ENCODE measurements at places on chromosomes 13 and 19.

- DNase-seq, result no peak
These were observed 14.4 kb downstream of the IL17D start for GRCh38 chr13:20717581-20718542.

- no peak for DNase-seq
These were observed 43.2 kb upstream of the RANBP3 start for GRCh38 chr19:6020972-6021805.

DNA sequence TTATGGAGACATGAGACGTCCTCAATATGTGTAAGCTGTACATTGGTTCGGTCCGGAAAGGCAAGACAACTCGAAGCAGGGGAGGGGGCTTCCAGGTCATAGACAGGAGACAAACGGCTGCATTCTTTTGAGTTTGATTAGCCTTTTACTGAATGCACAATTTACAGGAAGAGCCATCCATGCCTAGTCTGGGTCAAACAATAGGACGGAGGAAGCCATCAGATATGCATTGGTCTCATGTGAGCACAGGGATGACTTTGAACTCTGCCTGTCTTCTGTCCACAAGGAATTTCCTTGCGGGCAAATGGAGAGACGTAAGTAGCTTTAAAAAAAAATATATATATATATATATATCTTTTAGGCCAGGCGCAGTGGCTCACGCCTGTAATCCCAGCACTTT is 1.9 kb upstream of the CCNP start:
- no peak for DNase-seq

DNA sequence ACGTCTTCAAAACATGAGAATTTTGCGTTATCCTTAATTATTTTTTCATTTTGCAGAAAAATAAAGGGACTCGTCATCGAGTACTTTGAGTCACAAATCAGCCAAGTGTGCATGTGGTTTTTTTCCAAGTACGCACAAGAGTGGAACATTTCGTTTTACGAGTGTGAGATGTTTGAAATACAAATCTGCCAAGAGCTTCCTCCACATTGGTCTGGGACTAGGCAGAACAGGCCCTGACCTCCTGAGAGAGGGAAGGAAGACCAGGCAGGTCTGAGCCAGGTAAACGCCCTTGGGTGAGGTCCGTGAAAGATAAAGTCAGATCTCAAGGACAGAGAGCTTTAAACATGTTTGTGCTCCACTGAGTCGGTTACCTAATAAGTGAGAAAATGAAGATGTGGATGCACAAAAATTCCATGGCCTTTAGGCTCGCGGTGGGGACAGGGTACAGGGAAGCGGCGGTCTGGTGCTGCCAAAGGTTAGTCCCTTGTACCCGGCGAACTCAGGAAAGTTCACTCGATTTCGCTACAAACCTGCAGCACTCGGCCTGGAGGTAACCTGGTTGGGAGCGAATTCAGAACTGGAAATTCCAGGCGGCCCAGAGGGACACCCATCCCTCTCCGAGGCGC is 473 bp upstream of the ITM2B start:
- DNase-seq, result no peak

GRCh38 chr19:56617531-56617930 is 22.4 kb downstream of the ZNF71 start:
- DNase-seq, result no peak

DNA sequence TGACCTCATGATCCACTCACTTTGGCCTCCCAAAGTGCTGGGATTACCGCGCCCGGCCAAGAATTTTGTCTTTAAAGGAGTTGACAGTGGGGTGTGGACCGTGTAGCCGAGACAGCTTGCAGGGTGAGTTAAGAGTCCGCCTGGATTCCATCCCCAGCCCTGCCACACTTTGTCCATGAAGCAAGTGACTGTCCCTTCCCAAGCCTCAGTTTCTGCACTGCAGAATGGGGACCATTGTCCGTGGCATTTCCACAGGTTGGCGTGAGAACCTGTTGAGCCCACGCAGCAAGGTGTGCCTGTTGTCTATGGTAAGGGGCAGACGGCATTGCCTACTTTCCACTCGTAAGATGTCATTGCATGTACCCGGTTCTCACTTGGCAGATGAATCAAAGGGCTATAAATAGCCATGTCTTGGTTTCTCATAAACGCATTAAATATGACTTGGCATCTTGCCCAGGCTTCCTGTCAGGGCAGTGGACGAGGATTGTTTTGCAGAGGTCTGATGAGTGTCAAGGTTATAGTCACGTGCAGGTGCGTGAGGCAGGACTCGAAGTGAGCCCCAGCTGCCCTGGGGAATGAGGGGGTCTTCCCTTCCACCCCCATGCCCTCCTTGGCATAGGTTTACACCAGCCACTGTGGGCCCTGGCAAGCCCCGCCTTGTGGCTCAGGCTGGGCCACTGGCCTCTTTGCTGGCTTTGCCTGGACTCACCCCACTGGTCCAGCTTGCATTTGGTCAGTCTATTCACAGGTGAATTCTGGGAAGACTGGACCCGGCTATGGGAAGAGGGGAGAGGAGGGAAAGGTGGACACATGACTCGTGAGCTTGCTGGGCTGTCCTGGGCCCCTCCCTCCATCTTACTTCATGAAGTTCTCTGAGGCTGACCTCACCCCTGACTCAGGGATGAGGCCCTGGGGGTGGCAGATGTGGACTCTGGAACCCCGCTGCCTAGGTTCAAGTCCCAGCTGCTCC is 14.6 kb downstream of the FAM187B start:
- DNase-seq, result peak; percentile 89

GRCh38 chr13:40114305-40114896 is 458.9 kb downstream of the COG6 start:
- DNase-seq, result no peak

- DNase-seq, result no peak
These were observed 88.6 kb upstream of the MYCBP2 start for GRCh38 chr13:77415253-77416071.

GRCh38 chr13:111076155-111077013 is 38.7 kb upstream of the ARHGEF7 start:
- DNase-seq, result no peak

DNA sequence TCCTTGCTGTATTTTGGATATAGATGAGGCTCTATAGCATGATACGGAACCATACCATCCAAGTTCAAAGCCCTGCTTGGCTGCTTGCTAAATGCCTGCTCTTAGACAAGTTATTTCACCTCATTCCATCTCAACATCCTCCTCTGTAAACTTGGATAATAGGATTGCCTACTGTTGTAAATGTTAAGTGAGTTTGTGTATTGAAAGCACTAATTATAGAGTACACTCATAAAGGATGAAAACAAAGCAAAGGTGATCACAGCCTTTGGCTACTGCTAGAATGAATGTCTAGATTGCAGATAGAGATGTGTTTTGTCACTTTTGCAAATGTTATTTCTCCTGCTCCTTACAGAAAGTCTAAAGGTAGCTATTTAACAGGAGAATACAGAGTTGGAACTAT is 34.3 kb upstream of the STARD13 start:
- no peak for DNase-seq

Data from testis (tissue), 5 donors.